Left ventricle myocardium superior (tissue), 1 donor: ENCODE measurements at places on chromosomes 7 and 10.
A peak's percentile ranks its signal among the peaks of the same experiment; 100 is the strongest.

- no peak for DNase-seq
These were observed 64.2 kb upstream of the DDC start for GRCh38 chr7:50629238-50629901.

GRCh38 chr7:112868609-112869008, 78.4 kb upstream of the TMEM168 start:
- peak; percentile 37 for DNase-seq

GRCh38 chr10:108036265-108036664, 871.8 kb upstream of the SORCS1 start:
- no peak for DNase-seq

GRCh38 chr7:126657599-126658358, 595.0 kb downstream of the GRM8 start:
- no peak for DNase-seq

- no peak for DNase-seq
These were observed 58.1 kb upstream of the SEC61G start for GRCh38 chr7:54817152-54817551.

DNA sequence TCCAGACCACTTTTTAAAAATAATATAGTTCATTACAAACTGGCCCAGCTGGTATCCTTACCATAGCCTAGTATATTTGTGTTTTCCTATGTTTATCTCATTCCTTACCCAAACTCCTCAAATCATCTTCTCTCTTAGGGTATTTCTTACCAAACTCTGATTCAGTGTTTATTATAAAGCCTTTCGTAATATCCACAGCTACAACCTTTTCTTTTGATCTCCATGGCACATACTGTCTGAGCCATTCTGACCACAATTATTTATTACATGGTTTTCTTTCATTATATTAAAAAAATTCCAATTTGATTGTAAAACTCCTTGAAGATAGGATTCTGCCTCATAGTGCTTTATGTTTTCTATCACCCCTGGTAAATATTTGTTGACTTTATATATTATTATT, 94.2 kb downstream of the LRMDA start:
- DNase-seq = no peak
